COLO829 (cell line): ENCODE measurements at places on chromosomes 1 and 21.
A peak's percentile ranks its signal among the peaks of the same experiment; 100 is the strongest.

DNA sequence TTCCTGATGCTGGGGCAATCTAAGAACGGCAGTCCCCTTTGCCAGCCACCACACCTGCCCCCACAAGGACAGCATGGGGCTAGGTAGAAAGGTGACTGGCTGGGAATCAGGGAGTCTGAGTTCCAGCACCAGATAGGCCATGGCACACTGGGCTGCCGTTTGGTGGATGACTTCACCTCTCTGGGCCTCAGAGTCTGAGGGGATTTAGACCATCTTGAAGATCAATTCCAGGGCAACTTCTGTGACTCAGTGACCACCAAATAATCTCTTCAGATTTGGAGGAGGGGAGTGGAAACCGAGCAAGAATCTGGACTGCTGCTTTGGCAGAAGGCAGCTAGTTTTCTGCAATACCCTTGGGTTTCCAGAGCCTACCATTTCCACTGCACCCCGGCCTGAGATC lies 92.1 kb upstream of the EDN2 start:
- DNase-seq = no peak

DNA sequence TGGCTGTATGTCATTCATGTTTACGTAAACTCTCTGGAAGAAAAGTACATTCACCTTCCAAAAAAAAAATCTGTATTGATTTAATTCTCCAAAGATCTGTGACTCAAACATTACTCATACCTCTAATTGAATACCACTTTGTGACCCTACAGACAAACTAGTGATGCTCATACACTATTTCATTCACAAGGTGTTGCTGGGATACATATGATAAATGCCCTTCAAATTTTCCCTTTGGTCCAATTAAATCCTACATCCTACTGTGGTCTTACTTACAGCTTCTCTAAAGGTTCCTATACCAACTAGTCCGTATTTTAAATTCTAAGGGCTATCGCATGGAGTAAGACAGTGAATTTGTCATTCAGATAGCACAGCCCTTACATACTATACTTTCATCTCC lies 26.8 kb upstream of the CADM3 start:
- peak; percentile 91 for DNase-seq

DNA sequence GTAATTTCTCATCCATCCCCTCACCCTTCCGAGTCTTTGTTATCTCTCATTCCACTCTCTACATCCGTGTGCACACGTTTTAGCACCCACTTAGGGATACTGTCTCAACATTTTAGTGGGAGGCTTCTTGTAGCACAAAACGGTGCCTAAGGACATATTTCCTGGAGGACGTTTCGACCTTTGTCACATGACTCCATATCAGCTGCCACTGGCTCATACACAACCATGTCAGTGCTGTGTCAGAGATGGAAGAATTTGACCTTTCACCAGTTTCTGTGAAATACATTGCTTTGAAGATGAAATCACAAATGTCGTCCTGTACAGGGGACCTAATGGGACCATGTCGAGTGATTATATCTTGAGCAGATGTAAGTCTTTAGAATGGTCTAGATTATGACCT lies 15.6 kb downstream of the B3GALT5 start:
- DNase-seq = no peak

DNA sequence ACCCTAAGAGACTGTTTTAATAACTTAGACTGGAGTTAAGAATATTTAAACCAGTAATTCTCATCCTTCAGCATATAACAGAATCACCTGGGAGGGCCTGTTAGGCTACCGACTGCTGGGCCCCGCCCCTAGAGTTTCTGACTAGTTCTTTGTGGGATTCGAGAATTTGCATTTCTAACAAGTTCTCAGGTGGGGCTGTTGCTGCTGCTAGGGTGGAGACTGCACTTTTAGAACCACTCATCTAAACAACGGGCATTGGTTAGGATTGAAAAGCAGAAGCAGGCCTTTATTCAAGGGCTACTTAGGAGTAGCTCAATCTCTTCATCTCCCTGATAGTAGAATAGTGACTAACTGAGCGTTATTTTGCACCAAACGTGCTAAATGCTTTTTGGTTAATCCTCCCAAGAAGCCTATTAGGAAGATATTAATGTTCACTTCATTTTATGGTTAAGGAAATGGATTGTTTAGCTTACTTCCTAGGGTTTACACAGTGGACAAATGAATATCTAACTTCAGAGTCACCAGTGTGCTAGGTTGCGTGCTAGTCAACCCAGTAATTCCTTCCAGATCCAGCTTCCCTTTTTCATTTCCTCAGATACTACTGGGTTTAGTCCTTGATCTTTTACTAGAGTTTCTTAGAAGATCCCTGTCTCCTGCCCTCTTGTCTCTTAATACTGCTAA lies 31.1 kb upstream of the UAP1 start:
- no peak for DNase-seq

- DNase-seq = no peak
These were observed 70.1 kb upstream of the PTBP2 start for GRCh38 chr1:96651517-96651916.

- DNase-seq = peak; percentile 2
These were observed 134.5 kb upstream of the PKN2 start for GRCh38 chr1:88549536-88549935.

GRCh38 chr1:44881011-44881632 lies 38.1 kb upstream of the PTCH2 start:
- DNase-seq = no peak

DNA sequence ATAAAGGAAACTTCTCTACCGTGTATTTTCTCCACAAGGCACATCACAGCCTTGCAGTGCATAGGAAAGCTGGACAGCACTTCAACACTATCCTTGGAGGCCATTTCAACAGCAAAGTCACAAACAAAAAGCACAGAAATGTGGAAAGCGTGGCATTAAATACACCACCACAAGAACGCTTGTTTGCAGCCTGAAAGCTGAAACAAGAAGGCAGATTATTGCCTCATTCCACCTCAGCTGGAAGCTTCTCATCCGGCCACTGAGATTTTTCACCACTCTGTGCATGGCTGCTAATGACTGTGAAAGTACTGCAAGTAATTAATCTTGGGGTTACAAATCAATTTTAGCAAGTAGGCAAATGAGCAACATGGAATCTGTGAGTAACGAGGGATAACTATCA lies 50.9 kb upstream of the GALNT2 start:
- DNase-seq = no peak

DNA sequence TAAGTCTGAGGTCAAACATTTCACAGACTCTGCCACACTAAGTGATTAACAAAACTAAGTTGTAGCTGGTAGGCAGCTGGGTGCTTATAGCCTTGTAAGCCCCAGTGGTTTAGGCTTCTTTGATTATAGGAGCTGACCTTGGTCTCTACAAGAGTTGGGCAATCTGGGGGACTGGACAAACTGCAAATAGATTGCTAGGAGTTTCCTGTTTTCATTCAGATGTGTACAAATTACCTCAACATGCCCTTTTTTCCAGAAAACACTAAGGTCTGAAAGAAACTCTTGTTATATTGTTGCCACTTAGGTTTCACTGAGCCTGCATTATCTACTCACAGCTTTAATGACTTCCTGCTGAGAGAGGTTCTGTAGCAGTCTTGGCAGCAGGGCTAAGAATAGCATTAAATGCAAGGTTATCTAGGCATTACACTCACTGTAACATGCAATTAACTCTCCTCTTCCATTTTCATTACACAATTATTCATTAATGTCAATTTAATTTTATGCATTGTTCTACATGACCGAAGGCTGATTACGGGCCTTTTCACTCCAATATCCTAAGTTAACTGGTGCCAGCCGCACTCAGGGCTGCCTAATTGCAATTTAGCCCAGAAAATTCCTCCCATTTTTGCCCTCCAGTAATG lies 314.0 kb downstream of the LMO4 start:
- peak; percentile 31 for DNase-seq

GRCh38 chr1:171852272-171852671 lies 11.0 kb downstream of the DNM3 start:
- DNase-seq = no peak

DNA sequence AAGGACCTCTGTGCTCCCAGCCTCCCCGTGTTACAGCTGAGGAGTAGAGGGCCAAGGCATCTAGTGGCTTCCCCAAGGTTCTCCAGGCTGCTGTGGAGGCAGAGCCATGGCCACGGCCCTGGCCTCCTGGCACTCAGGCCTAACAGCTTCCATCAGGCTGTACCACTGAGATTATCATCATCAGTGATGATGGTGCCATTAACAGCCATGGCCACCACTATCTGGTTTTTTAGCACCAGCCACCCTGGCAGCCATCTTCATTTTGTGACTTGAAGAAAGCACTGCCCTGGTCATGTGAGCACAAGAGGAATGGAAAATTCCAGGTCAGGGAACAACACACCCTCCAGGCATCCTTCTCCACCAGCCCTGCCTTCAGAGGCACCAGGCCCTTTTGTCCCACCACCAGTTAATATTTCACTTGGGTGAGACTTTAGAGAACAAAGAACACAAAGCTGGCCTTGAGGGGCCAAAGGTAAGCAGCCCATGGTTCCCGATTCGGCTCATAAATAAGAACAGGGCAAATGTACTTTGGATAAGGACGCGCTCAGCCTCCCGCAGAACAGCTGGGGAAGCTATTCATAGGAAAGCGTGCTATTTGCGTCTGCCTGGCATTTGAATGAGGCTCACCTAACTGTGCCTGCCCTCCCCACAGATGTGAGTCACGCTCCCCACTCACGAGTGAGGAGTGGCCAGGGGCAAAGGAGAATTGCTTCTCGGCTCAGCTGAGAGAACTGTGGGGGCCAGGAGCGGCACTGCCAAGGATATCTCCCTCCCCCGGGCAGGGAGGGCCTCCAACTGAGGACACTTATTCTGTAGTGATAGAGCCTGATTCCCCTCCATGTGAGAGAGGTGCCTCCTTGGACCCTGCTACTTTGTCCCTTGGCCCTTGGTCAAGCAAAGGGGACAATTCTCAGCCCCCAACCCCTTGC lies 95.6 kb downstream of the CD58 start:
- DNase-seq = no peak

DNA sequence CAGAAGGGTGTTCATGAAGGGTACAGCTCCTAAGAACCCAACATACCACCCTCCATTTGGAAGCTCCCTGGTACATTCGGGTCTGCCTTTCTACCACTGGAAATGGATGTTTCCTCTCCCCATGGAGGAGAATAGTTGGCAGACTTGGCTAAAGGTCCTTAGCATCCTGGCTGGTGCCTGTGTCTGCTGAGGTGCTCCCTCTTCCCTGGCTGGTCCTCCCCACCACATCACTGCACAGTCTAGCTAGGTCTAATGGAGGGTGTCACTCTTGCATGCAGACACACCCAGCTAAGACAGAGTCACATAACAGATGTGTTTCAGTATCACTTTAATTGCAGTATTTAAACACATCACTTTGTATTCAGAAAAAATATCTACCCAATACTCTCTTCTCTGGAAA lies 24.7 kb downstream of the CD34 start:
- no peak for DNase-seq

GRCh38 chr1:51512606-51513005 lies 6.5 kb downstream of the EPS15 start:
- DNase-seq = no peak

GRCh38 chr1:170670802-170671628 lies 7.1 kb downstream of the PRRX1 start:
- no peak for DNase-seq

- no peak for DNase-seq
These were observed 1.9 kb upstream of the IL19 start for GRCh38 chr1:206768472-206769303.
